Activated CD4-positive, alpha-beta T cell treated with anti-CD3 and anti-CD28 coated beads, Interleukin-2, amount 10 ng/mL, durations not matched to agents 24 days and 14 days (primary cell): ENCODE measurements at places on chromosomes 3 and 15. TPM values are rescaled to one million over a fixed set of nuclear protein-coding genes. Genes with fewer than 3 reads are reported as not detected.

GRCh38 chr3:7272203-7272602 is 411.3 kb downstream of the GRM7 start:
- no peak overlapping the region for H3K4me3 ChIP-seq
- H3K27ac ChIP-seq, result no peak overlapping the region
- H3K27me3 ChIP-seq, result no peaks in the 10 kb centered on the region
- H3K4me1 ChIP-seq, result no peaks in the 10 kb centered on the region
- DNase-seq, result no peak

DNA sequence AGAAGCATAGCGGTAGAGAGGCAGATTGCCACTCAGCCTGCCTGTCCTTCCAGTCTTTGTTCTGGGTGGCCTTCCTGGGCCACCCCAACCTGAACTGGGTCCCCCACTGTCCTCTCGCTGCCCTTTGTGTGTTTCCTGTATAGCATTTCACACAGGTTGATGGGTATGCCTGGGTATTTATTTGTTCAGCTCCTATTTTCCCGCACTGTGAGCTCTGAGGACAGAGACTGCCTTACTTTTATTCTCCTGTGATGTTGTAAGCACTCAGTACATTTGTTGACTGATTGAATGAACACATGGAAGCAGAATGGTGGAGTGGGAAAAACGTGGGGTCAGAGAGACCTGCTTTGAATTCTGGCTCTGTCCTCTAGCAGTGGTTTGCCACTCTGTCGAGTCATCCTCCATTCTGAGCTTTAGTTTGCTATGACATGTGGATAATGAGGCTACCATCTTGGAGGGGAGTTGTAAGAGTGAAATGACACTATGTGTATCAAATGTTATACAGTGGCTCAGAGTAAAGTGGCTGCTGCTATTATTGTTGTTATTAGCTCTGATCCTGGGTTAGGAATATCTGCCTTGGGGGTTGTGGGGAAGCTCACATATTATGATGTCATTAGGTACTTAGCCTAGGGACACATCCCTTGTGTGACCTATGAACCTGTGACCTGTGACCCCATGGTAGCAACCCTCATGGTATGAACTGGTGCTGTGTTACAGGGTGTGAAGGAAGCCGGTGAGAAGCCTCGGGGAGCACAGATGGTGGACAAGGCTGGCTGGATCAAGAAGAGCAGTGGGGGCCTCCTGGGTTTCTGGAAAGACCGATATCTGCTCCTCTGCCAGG is 6.4 kb downstream of the PLEKHO2 start:
- H3K27me3 ChIP-seq, result no peaks in the 10 kb centered on the region
- peak overlapping the region; percentile 73 for H3K27ac ChIP-seq
- peaks cover 49% of the 10 kb centered on the region for H3K4me1 ChIP-seq
- H3K4me3 ChIP-seq, result no peak overlapping the region

- H3K27ac ChIP-seq, result no peak overlapping the region
- peaks cover 22% of the 10 kb centered on the region for H3K27me3 ChIP-seq
These were observed 163.8 kb downstream of the SV2B start for GRCh38 chr15:91263632-91264531.

DNA sequence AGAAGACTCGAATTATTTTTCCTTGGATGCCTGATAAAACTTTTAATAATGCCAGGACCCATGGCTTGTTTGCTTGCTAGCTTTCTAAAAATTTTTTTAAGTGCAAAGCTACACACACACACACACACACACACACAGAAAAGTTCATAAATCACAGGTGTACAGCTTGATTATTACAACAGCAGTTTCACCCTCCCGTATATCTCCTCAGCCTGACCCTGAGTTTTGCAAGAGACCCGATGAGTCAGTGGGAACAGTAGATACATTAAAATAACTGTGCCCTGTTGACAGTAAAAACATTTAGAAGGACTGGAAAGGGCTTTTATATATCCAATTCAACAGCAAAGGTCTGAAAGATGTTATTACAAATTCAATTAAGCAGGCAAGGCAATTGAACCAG is 46.7 kb downstream of the EMC4 start:
- H3K4me1 ChIP-seq, result no peaks in the 10 kb centered on the region
- H3K36me3 ChIP-seq, result peaks cover 26% of the 10 kb centered on the region
- no peaks in the 10 kb centered on the region for H3K27me3 ChIP-seq
- no peak overlapping the region for H3K4me3 ChIP-seq
- H3K27ac ChIP-seq, result no peak overlapping the region

DNA sequence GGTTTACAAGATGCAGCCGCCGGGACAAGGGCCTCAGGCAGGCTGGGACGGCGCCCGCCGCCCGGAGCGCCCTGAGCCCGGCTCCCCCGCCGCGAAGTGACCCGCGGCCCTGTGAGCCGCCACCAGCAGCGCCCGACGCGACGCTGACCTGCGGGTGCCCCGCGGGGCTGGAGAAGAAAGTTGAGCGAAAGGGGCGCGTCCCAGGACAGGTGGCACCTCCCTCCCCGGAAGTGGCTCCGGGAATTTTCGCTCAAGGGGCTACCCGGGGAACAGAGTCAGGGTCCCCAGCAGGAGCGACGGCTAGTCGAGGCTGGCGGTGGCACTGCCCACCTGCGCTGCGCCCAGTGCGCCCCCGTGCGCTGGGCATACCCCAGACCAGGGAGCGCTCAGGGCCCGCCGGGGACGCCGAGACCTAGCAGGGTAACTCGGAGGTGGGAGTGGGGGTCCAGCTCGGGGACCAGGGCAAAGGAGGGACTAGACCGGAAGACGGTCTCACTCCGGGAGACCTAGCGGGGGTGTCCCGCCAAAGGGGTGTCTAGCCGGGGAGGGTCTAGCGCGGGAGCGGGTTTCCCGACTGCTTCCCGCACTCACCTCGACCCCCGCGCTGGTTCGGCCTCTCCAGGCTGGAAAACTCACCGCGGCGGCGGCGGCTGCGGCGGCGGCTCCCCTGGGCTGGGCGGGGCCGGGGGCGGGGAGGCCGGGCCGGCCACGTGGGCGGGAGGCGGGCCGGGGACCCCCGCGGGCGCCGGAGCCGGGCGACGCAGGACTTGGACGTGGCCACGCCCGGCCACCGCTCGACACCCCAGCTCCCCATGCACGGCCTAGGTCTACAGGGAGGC is 18.4 kb downstream of the SPATA12 start:
- peaks cover 65% of the 10 kb centered on the region for H3K27me3 ChIP-seq
- no peaks in the 10 kb centered on the region for H3K36me3 ChIP-seq
- H3K4me3 ChIP-seq, result peak overlapping the region; percentile 69
- peaks cover 3% of the 10 kb centered on the region for H3K4me1 ChIP-seq

- peaks cover 3% of the 10 kb centered on the region for H3K27me3 ChIP-seq
- DNase-seq, result no peak
- no peaks in the 10 kb centered on the region for H3K36me3 ChIP-seq
- no peak overlapping the region for H3K4me3 ChIP-seq
These were observed 84.9 kb downstream of the SMAD6 start for GRCh38 chr15:66786708-66787488.

DNA sequence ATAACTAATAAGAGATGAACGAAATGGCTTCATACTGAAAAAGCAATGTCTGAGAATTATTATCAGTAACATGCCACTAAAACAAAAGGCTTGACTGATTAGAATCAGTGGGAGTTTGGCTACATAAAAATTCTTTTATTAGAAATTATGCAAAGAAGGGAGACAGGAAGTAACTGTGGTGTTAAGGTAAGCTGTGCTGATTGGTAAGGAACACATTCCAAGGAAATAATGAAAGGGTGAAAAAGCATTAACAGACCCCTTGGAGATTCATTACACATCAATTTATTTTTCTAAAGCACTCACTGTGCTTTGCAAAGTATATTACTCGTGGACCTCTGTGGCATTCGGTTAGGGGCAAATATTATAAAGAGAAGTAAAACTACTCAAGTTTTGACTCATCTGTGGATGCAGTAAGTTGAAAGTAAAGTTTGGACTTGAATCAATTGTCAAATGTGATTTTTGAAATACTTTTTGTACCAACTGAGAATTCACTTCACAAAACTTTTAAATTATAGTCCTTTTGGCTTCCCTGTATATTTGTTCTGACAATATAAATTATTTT is 176.1 kb upstream of the ZPLD1 start:
- no peak overlapping the region for H3K27ac ChIP-seq
- H3K4me1 ChIP-seq, result no peaks in the 10 kb centered on the region
- no peak for DNase-seq
- H3K36me3 ChIP-seq, result no peaks in the 10 kb centered on the region
- peaks cover 10% of the 10 kb centered on the region for H3K27me3 ChIP-seq

- peak overlapping the region; percentile 59 for H3K4me3 ChIP-seq
- DNase-seq, result peak; percentile 84
- H3K36me3 ChIP-seq, result peaks cover 7% of the 10 kb centered on the region
These were observed 10.4 kb downstream of the PEAK1 start for GRCh38 chr15:77409259-77410156.

DNA sequence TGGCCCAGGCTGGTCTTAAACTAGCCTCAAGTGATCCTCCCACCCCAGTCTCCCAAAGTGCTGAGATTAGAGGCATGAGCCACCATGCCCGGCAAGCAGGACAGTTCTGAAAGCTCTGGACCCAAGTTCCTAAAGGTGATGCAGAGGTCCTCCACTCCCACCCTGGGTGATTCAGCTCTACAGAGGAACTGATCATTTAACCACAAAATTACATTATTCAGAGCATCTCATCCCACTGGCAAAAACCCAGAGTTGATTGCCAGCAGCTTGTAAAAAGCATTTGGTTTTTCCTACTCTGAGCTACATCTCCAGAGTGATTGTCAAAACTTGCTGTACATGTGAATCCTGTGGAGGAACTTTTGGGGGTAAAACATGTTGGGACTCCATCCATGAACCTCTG is 60.2 kb downstream of the SLTM start:
- DNase-seq, result peak; percentile 49
- no peaks in the 10 kb centered on the region for H3K4me1 ChIP-seq
- H3K27me3 ChIP-seq, result no peaks in the 10 kb centered on the region
- peaks cover 14% of the 10 kb centered on the region for H3K36me3 ChIP-seq
- H3K27ac ChIP-seq, result no peak overlapping the region

DNA sequence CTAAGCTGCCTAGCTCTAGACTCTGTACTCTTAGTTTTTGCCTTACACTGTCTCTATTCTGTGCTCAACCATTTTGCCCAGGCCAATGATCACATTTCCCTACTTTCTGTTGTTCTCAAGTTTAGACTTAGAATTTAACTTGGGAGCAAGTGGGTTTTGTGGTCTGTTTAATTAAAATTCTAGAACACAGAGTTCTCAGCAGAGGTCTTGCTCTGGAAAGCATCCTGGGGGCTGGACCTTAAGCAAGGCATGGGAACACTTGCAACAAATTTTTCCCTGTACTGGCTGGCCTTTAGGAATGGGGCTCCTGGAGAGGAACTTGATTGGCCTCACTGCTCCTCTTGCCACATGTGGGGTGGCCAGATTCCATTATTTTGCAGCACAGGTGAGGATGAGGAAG is 236.3 kb upstream of the LRTM1 start:
- no peaks in the 10 kb centered on the region for H3K4me1 ChIP-seq
- no peak overlapping the region for H3K4me3 ChIP-seq
- H3K27me3 ChIP-seq, result no peaks in the 10 kb centered on the region
- no peak overlapping the region for H3K27ac ChIP-seq
- H3K36me3 ChIP-seq, result no peaks in the 10 kb centered on the region

DNA sequence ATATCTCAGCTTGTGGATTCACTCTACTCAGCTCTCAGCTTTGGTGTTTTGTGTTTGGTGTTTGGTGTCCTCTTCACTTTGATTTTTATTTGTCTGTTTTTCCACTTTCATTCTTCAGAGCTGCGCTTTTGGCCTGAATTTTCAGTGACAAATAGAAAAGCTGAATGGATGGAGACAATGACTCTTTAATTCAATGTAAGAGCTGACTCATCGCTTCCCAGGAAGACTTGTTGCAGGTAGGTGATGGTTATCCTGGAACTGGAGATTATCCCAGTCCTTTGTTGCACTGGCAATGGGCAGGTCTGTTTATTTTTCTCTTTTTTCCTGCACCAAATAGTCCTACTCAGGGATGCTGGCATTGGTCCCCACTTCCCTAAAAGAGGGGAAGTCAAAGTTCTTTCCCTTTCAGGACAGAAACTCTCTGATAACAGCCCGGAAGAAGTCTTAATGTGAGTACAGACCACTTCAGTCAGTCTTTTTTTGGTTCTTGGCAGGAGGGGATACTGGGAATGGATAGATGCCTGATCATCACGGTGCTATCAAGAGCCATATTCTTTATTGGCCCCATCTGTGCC is 12.4 kb upstream of the AEN start:
- no peak overlapping the region for H3K4me3 ChIP-seq
- H3K27ac ChIP-seq, result no peak overlapping the region
- no peaks in the 10 kb centered on the region for H3K36me3 ChIP-seq
- peaks cover 82% of the 10 kb centered on the region for H3K27me3 ChIP-seq
- H3K4me1 ChIP-seq, result peaks cover 5% of the 10 kb centered on the region

The ST8SIA2 gene
- not detected in 2 replicates for total RNA-seq

The ROBO2 gene
- not detected in 2 replicates for total RNA-seq

The KIF9 gene
- total RNA-seq, result 3.0 and 3.6 TPM in 2 replicates

The USP3 gene
- total RNA-seq, result 46.7 and 49.2 TPM in 2 replicates

The PRKAR2A gene
- total RNA-seq, result 31.9 and 39.4 TPM in 2 replicates

The GOLGA8R gene
- total RNA-seq, result 1.3 and 1.5 TPM in 2 replicates

The SMCO1 gene
- total RNA-seq, result not detected in 2 replicates
